ENCODE measurements at places on chromosomes 4 and X.

GRCh38 chrX:129772796-129773431 is 6.8 kb upstream of the SASH3 start:
- no peak for DNase-seq

GRCh38 chr4:73944061-73944875 is 37.6 kb downstream of the PF4 start:
- DNase-seq: no peak

- no peak for DNase-seq
Observed at GRCh38 chrX:106950381-106950780, 30.2 kb downstream of the CLDN2 start.

GRCh38 chr4:8294036-8294435 is 24.5 kb downstream of the HTRA3 start:
- no peak for DNase-seq

DNA sequence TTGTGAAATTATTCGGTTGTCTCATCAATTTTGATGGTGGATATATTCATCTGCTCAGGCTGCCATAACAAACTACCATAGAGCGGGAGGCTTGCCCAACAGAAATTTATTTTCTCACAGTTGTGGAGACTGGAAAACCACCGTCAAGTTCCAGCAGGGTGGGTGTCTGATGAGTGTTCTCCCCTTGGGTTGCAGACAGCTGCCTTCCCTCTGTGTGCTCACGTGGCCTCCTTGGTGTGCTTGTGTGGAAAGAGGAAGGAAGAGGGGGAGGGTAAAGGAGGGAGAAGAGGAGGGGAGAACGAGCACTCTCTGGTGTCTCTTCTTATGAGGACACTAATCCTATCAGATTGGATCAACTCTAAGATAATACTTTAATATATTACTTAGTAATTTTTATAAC is 123.8 kb upstream of the TEX13D start:
- DNase-seq: no peak

- no peak for DNase-seq
Observed at GRCh38 chrX:41716222-41716621, 7.8 kb upstream of the GPR82 start.

DNA sequence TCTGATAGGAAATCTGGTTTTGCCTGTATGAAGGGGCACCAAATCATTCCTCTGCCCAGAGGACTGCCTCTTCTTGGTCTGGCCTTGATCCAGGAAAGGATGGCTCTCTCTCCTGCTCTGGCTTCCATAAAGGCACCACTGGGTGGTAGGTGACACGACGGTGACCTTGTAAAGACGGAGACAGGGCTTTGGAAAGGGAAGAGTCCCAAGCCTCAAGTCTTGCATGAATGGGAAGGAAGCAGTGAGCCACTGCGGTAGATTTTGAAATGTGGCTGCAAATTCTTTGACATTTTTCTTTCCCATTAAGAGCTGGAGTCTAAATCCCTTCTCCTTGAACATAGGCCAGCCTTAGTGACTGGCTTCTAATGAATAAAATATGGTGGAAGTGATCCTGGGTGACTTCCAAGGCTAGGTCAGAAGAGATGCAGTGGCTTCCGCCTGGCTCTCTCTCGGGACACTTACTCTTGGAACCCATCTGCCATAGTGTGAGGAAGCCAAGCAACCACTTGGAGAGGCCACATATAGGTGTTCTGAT is 347.4 kb downstream of the BCOR start:
- DNase-seq: no peak

- DNase-seq: no peak
Observed at GRCh38 chr4:176849076-176849475, 56.4 kb upstream of the VEGFC start.

- no peak for DNase-seq
Observed at GRCh38 chr4:38113132-38113531, 152.9 kb downstream of the PTTG2 start.

- no peak for DNase-seq
Observed at GRCh38 chr4:12118651-12119213, 690.0 kb upstream of the HS3ST1 start.

GRCh38 chr4:23978002-23978401 is 88.2 kb upstream of the PPARGC1A start:
- DNase-seq: no peak

DNA sequence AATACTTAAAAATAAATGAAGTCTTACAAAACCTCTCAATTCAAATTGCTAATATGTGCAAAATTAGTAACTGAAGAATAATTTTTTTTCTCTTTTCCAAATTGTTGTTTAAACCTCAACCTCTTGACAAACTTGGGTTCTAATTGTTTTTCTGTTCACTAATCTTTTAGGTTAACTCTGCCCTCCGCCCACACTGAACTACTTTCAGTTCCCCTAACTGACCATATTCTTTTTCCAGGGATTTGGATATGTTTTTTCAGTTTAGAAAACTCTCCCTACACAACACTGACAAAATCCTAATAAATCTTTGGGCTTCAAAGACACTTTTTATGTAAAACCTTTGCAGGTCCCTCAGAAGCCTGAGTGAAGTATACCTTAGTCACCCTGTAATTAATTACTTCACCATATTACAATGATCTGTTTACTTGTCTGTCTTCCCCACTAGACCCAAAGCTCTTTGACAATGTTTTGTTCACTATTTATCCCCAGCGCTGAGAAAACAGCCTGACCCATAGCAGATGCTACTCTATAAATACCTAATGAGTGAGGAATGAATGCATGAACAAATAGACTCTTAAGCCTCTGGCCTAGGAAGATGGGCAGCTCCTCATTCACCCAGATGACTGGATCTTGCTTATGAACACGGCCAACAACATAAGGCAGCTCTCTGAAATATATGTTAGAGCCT is 134.9 kb downstream of the MAML3 start:
- no peak for DNase-seq

GRCh38 chr4:28481565-28481964 is 1620.9 kb downstream of the STIM2 start:
- DNase-seq: no peak

DNA sequence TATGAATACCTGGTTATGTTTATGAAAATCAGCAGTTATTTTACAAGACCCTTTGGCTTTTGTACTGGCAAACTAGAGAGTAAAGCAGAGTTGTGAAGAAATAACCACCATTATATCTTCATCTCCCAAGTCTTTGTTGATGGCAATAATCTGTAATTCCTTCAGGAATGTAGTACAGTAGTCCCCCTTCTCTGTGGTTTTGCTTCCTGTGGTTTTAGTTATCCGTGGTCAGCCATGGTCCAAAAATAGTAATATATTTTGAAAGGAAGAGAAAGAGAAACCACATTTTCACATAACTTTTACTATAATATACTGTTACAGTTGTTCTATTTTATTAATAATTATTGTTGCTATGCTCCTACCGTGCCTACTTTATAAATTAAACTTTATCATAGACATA is 27.8 kb downstream of the BANK1 start:
- no peak for DNase-seq

DNA sequence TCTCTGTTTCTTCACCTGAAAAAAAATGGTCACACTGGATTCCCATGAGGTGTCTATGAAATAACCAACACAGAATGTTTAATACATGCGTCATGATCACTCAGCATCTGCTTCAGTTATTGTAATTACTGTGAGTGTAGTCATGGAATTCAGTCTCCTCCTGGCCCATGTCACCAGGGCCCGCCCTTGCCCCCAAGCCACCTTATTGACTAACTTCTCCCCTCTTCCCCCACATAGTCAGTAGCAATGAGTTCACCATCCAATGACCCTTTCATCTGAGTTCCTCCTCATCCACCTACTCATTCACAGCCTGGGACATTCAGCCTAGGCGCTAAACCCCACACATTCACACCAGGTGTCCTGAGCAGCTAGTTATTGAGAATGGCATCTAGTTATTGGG is 15.6 kb downstream of the PNMA6F start:
- DNase-seq: no peak

DNA sequence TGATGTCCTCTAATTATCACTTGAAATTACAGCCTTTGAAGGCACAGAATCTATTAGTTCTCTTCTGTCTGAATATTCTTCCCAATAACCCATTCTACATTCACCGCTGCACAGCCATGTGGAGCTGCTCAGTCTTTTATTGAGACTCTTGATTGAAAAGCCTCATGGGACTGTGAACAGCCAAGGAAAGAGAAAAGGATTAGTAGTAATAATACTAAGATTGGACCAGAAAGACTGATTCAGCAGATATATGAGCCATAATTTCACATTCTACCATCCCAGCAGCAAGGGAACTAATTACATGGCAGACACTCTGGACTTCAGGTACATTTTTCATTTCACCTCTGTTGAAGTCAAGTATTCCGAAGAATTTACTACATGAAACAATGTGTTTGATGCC is 2471.7 kb downstream of the ARAP2 start:
- DNase-seq: no peak

DNA sequence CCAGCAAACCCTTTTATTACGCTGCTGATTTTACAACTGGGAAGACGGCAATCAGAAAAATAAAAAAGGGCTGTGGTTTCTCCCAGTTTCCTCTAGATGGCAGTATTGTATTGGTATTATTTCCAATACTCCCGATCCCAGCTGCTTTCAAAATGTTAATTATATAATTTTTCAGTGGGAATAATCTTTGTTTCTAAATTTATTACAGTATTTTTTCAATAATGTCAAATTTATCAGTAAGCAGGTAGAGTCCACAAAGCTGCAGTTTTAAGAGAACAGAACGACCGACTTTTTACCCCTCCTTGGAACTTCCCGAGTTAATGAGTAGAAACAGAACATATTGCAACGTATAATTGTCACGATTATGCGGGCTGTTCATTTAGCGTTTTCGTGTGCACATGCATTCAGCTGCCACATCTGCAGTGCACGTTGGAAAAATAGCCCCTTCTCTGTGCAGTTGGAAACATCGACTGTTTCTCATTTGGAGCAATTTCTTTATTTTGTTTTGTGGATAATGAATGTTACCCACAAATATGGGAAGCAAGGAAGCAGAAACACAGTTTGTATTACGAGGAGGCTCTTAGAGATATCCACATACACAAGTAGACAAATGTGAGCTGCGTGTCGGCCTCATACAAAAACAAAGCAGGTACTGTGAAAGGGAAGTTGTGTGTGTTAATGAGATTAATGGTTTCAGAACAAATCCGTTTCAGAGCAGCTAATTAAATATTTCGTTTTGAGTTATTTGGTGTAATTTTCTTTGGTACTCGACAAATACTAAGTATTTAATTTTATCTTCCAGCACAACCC is 188.0 kb downstream of the STIM2 start:
- DNase-seq: no peak

DNA sequence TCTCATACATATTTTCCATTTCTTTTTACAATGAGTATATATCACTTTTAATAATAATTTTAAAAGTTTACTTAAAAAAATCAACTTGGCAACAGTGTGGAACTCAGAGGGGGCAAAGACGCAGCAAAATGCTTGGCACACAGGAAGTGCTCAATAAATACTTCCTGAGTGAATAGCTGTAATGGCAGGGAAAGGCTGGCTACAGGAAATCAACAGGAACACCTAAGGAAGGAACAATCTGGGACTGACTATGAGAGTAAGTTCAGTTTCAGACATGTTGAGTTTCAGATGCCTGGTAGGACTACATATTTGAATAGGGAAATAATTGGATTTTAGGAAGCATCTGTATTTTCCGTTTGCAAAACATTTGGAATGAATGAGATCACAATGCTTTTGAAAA is 137.6 kb downstream of the SCLT1 start:
- no peak for DNase-seq

GRCh38 chr4:95798727-95799126 is 41.2 kb upstream of the PDHA2 start:
- no peak for DNase-seq

- no peak for DNase-seq
Observed at GRCh38 chr4:182869697-182870096, 47.5 kb downstream of the DCTD start.

- no peak for DNase-seq
Observed at GRCh38 chr4:102139932-102140331, 205.3 kb downstream of the SLC39A8 start.

- DNase-seq: peak; percentile 78
Observed at GRCh38 chr4:153115322-153116290, 88.6 kb upstream of the TRIM2 start.

DNA sequence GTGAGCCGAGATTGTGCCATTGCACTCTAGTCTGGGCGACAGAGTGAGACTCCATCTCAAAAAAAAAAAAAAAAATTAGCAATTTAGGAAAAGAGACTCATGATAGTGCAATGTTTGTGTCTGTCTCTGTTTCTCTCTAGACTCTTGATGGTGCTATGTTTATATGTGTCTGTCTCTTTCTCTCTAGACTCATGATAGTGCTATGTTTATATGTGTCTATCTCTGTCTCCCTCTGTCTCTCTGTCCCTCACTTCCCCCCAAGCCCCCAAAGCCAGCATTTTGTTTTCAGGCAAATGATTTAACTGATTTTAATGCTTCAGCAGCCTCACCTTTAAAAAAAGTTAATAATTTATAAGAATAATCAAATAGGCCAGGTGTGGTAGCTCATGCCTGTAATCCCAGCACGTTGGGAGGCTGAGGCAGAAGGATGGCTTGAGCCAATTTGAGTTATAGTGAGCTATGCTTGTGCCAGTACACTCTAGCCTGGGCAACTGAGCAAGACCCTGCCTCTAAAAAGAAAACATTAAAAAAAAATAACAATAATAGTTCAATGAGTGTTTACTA is 6.9 kb downstream of the MOB1B start:
- DNase-seq: no peak

GRCh38 chrX:12804655-12805054 is 13.4 kb downstream of the PRPS2 start:
- peak; percentile 4 for DNase-seq

DNA sequence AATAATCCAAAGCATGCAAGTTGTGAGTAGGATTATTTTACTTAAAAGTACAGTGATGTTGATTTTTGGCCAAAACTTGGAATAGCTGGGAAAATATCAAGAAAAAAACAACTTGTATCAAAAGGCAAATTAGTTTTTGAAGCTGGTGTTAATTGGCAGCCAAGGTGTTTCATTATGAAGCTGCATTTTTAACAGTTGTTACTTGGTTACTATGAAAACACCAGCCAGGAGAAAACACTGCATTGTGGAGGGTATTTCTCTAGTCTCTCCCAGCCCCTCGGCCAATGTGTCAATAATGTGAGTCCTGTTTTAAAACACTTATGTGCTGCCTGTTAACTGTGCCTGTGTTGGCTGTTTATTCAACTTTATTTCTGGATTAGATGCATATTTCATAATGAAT is 733.4 kb downstream of the ADGRL3 start:
- DNase-seq: no peak

DNA sequence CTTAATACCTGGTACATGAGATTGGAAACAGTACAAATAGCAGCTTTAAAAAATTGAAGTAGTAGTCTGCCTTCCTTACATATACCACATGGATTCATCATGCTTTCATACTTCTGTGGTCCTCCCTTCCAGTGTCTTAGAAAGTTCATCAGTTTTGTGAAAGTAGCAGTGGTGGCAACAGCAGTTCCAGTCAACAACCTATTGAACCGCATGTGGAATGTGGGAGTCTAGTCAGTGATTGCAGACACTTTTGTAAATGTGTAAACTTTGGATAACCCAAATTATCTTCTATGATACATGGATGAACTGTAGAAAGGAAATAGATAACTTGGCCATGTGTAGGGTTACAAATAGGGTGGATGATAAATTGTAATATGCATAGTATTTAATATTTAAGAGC is 34.1 kb downstream of the FNIP2 start:
- no peak for DNase-seq

Measured in HFF-Myc (cell line).